ENCODE measurements at places on chromosomes 11 and 22.

DNA sequence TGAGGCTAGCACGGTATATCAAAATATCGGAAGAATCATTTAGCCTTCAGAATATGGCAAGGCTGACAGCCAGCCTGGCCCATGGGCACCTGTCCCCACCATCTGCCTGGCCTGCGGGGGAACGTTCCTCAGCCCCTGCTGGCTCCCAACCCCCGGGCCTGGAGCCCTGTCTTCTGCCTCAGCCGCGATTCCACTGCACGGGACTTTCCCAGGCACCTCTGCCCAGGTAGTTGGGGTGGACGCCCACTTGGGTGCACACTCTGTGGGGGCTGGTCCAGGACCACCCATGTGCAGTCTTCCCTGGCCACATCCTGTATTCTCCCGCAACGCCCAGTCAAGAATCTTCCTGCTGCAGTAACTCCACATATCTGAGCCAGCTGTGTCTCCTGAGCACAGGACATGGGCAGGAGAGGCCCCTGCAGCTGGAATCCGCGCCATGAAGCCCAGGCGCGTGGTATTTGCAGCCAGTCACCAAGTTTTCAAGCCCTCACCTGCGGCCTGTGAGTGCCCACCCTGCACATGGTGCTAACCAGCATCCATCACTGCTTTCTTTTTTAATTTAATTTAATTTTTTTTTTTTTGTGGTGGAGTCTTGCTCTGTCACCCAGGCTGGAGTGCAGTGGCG is 77.9 kb downstream of the KCNQ1 start:
- DNase-seq: no peak

DNA sequence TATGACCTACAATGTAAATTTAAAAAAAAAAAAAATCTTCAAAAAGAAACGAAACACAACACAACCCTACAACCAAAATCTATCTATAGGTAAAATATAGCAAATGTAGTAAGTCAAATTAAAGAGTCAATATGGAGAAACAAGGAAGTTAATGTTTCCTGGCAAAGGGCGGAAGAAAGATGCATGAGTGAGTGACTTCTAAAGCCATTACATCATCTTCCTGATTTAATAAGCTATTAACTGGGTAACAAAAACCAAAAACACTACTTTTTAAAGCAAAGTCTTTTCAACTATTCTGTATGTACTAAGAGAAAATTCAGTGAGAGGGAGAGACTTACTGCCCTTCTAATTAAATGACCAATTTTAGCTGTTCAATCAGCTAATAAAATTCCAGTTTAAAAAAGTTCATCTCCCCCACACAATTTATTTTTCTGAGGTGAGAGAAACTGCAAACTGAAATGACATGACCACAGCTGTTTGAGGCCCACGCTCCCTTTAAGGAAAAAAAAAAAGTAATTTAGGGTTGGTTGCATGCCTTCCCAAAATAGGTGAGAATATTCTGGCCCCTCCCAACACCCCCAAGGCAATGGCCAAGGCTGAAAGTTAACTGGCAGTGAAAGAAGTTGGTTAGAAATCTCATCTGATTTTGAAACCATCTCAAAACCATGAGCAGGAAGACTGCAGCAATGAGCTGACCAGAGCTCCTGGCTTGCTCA is 5.9 kb downstream of the SF1 start:
- DNase-seq: no peak

GRCh38 chr11:130785380-130786116 is 130.7 kb downstream of the SNX19 start:
- DNase-seq: no peak

- no peak for DNase-seq
These were observed 887.3 kb upstream of the TENM4 start for GRCh38 chr11:80327956-80328614.

DNA sequence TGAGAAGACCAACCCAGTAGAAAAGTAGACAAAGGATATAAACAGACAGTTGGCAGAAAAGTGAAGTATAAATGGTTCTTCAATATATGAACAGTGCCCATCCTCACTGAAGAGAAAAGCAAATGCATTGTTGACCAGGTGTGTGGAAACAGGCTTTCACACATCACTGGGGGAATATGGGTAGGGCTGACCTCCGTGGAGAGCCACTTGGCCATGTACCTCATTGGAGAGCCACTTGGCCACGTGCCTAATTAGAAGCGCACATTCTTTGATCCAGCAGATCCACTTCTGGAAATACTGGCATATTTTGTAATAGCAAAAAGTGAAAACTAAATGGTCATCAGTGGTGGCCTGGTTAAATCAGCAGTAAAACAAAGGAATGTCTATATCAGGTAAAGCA is 43.2 kb downstream of the PPP6R3 start:
- no peak for DNase-seq

GRCh38 chr11:102391549-102392237 is 44.7 kb downstream of the BIRC2 start:
- DNase-seq: no peak

GRCh38 chr11:43576803-43577521 is 103.6 kb upstream of the HSD17B12 start:
- DNase-seq: no peak
